ENCODE measurements at places on chromosomes 6 and 20.

DNA sequence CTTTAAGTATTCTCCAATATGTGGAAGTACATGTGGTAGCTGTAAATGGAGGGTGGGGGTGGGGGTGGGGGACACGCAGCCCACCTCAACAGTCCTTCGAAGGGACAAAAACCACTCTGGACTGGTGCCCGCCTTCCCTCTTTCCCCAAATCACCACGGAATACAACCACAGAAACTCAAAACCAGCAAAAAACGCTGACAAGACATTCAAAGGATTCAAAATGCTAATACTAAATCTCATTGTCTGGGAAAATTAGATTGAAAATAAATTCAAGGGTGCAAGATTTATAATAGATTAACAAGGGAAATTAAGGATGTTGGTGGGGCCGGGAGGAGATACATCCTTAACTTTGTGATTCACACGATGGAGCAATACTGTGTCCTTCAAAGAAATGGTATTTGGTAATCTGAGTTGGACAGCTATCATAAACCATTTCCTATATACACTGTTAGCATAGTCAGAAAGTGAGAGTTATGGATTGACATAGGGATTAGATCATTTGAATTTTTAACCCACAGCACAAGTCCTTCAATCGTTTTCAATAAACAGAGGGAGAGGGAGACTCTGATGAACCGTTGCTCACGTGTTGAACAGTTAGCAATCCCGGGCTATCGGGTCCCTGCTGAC is 766 bp upstream of the TBC1D22B start:
- no peak for DNase-seq

DNA sequence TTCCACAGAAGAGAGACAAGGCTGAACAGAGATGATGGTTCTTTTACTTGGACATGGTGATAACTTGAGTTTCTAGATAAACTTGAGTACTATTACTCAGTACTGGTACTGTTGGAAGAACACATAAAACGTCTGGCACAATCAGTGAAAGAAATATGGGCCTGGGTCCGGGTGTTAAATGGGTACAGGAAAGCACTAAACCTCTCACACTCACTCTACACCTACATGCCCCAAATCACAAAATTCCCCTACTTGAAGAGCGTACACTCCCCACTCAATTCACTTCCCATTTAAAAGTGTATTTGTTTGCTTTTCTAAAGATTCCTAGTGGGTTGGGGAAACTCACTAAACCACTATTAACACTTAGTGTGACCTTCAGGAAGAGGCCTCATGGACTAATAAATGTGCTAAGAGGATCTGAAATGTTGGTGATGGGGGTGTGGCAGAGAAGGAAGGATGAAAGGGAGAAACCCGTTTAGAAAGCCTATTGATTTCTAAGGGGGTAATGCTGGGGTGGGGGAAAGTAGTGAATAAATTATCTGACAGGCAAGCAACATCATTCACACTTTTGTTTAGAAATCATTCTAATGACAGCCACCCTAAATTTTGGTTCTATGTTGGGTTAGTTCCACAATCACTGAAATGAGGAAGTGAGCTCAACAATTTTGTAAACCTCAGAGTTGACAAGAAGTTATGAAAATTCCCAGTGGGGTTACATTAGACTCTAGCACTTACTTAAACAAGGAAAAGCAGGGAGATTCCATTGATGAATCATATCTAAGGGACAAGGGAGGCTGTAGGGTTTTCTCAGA is 222.6 kb upstream of the MARCKS start:
- DNase-seq = no peak

DNA sequence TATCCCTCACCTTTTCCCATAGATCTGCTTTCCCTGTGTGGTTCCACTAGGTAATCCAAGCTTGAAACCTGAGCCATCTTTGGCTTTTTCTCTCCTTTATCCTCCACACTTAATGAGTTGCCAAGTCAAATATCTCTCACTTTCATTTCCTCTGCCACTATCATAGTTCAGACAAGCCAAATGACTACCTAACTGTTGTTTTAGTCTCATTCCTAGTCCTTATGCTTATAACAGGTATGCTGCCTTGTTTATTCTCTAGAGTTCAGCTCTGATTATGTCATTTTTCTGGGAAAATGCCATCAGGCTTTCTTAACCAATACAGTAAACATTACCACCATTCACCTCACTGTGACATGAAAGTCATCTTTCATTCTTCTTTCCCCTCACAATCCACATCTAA is 6.5 kb downstream of the EFHC1 start:
- no peak for DNase-seq

- DNase-seq = no peak
Observed at GRCh38 chr6:26657256-26657655, 2.3 kb downstream of the ZNF322 start.

DNA sequence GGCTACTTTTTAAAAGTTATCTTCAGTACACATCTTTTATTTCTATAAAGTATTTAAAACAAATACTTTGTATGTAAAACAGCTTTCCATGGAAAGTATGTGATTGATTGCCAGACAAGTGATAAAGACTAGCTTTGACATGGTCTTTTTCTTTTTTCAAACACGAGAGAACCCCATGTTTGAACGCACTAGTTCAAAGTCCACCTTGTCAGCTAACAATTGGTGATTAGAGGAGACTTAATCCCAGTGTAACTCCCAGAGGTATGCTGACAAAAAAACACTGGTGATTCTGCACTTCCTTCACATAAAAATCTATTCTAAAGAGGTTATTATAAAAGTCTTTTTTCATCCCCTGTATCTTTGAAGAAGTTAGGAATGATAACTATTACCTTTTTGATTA is 438.1 kb downstream of the GJA1 start:
- DNase-seq = no peak

- no peak for DNase-seq
Observed at GRCh38 chr20:5586720-5587119, 163.5 kb upstream of the SHLD1 start.

DNA sequence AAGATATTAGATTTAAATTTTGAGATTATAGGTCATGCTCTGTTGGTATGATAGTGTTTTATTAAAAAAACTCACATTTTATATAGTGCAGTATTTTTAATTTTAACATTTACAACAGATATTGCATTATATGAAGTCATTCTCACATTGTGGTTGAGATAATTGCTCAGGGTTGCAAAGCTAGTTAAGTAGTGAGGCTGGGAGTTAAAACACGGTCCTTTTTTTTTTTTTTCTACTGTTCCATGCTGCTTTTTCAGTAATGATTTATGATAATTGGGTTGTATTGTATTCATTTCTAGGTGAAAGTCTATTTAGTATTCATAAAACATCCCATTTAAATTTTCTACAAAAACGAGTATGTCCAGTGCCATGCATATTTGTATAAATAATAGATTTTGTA is 117.6 kb upstream of the EDN1 start:
- no peak for DNase-seq

GRCh38 chr6:3138341-3138740 is 19.0 kb downstream of the TUBB2A start:
- no peak for DNase-seq

- DNase-seq = no peak
Observed at GRCh38 chr6:76708641-76709331, 636.3 kb upstream of the IMPG1 start.

- no peak for DNase-seq
Observed at GRCh38 chr6:145267076-145267867, 468.0 kb downstream of the EPM2A start.

DNA sequence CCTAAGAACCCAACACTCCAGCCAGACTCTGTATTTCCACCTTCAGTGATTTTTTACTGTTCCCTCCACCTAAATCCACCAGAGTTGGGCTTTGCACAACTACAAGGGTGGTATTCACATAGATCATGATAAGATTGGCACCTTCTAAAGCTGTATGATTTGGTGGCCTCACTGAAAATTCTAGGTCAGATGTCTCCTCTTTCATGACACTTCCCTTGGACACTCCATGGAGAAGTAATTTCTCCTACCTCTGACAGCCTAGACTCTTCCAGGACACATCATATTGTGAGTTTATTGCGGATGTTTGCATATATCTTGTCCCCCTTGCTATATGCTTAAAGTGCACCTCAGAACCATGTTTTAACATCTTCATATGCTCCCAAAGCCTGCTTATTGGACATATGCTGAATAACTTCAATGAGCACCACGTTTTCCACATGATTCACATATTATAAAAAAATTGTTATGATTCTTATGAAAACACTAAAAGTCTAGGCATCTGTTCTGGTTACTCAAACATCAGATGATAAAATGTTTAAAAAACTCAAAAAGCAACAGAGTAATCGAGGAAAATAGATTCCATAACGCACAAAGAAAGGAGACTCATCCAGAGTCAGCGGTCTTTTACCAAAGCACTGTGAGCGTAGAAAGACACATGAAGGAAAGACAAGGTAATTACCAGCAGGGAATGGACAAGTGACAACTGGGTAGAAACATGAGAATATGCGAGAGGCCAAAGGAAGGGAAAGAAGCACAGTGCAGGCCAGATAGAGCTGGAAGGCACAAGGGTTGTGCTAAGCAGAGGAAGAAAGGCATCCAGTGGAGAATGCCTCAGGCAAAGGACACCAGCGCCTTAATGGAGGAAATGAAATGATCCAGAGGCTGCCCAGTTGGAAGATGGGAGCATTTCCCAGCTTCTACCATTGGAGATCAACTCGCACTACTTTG is 46.5 kb downstream of the KIF16B start:
- no peak for DNase-seq

GRCh38 chr20:40770564-40771307 is 81.7 kb upstream of the MAFB start:
- no peak for DNase-seq

GRCh38 chr6:12148317-12148801 is 136.2 kb downstream of the HIVEP1 start:
- DNase-seq = no peak

DNA sequence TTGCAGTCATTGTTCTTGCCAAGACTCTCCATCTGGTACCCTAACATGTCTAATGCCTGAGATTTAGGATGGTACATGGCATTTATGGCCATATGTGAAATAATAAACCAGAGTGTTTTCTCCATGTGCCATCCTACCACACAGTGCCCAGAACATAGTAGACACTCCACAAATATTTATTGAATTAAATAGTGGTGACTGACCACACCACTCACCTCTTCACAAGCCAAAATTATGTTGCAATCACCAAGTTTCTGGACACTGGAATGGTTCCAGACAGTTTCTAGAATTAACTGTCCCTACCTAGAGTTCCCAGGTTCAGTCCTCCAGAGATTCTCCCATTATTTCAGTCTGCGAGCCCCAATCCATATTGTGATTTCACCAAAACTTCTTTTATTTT is 427.3 kb downstream of the KIF16B start:
- DNase-seq = no peak

- DNase-seq = no peak
Observed at GRCh38 chr6:87858440-87858839, 156.4 kb upstream of the AKIRIN2 start.
